ENCODE measurements at places on chromosomes 16 and 17. TPM values are rescaled to one million over a fixed set of nuclear protein-coding genes. Genes with fewer than 3 reads are reported as not detected.

Gene GDPD3
- 6.6 TPM for total RNA-seq

Gene DOC2A
- 2.7 TPM for total RNA-seq

Gene ALDOA
- total RNA-seq, result 2,109 TPM

Gene TERB1
- 0.37 TPM for total RNA-seq

Gene CHD9NB
- total RNA-seq, result 0.16 TPM

Gene G6PC1
- not detected for total RNA-seq

Gene MT1M
- not detected for total RNA-seq

Gene RND2
- total RNA-seq, result 0.07 TPM

Gene GH2
- not detected for total RNA-seq

Gene KRT32
- total RNA-seq, result not detected

Gene SLC38A7
- total RNA-seq, result 10.8 TPM

Gene CCL16
- not detected for total RNA-seq

Gene RGS11
- not detected for total RNA-seq

Gene FBXO39
- 0.36 TPM for total RNA-seq

Gene CNGB1
- total RNA-seq, result not detected

Gene PRSS22
- total RNA-seq, result not detected

Gene KRTAP4-5
- total RNA-seq, result not detected

Gene STX1B
- 0.75 TPM for total RNA-seq

Gene MT3
- total RNA-seq, result 5.9 TPM

Gene NPIPB2
- 10.7 TPM for total RNA-seq

Gene RSAD1
- 61.2 TPM for total RNA-seq

Gene FOXL1
- not detected for total RNA-seq

Gene SRCIN1
- total RNA-seq, result 0.26 TPM

Gene DNAH3
- not detected for total RNA-seq

Gene TMEM114
- total RNA-seq, result not detected

Gene TOP2A
- total RNA-seq, result 189 TPM

Gene HOXB5
- total RNA-seq, result not detected

Gene VTN
- 0.24 TPM for total RNA-seq

Gene TBC1D28
- not detected for total RNA-seq

Gene SLC7A6OS
- total RNA-seq, result 27.1 TPM

Gene LGALS9B
- not detected for total RNA-seq

Gene ZNF768
- 14.8 TPM for total RNA-seq

Gene CCL23
- not detected for total RNA-seq

Gene CLDN9
- total RNA-seq, result not detected

Gene GPRC5B
- total RNA-seq, result not detected

Gene EPX
- total RNA-seq, result not detected

Gene CDH16
- total RNA-seq, result not detected

Gene KRTAP2-2
- total RNA-seq, result not detected

Gene ENGASE
- total RNA-seq, result 49.5 TPM

Gene ABCA8
- total RNA-seq, result not detected

Gene FLOT2
- total RNA-seq, result 111 TPM

Data from activated CD4-positive, alpha-beta T cell treated with anti-CD3 and anti-CD28 coated beads, Interleukin-2, amount 10 ng/mL, durations not matched to agents 24 days and 14 days (primary cell).